ENCODE measurements at places on chromosomes 1 and 21.

GRCh38 chr1:47178020-47178419 is 11.8 kb downstream of the PDZK1IP1 start:
- no peak for DNase-seq

- no peak for DNase-seq
Observed at GRCh38 chr1:87864676-87865075, 536.0 kb downstream of the LMO4 start.

GRCh38 chr1:180754453-180754852 is 122.6 kb downstream of the XPR1 start:
- no peak for DNase-seq

GRCh38 chr1:179881642-179882252 is 338 bp upstream of the TOR1AIP1 start:
- DNase-seq, result no peak

GRCh38 chr1:109885589-109885988 is 25.1 kb upstream of the CSF1 start:
- DNase-seq, result no peak

All from astrocyte of the hippocampus (primary cell).